ENCODE measurements at places on chromosomes 16 and 17.

GRCh38 chr17:16994631-16995030 is 22.7 kb upstream of the TNFRSF13B start:
- no peak for DNase-seq

DNA sequence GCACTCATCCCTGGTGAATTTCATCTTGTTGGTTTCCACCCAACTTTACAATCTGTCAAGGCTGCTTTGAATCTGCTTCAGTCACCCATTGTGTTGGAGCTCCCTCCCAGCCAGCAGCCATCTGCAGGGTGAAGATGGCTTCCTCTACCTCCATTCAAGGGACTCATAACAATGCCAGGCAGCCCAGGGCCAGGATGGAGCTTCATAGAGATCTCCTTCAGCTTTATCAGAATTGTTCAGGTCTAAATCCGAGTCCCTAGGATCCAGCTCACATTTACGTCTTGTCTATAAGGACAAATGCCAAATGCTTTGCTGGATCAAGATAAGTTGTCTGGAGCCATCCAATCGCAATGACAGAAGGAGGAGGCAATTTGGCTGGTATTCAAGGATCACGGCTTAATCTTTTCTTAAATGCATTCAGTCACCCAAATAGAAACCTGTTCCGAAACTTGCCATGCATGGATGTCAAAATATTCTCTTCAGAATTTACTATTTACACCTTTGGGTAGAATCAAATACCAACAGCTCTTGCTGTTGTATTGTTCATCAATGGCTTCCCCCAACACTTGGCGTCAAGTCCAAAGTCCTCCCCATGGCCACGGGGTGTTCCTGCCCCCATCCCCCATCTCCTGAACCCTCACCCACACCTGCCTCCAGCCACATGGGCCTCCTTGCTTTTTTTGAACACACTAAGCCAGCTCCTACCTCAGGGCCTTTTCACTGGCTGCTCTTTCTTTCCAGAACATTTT is 3.8 kb upstream of the FAM171A2 start:
- no peak for DNase-seq

GRCh38 chr17:75228305-75228704 is 22.8 kb downstream of the NUP85 start:
- no peak for DNase-seq

GRCh38 chr16:77963185-77964044 is 58.9 kb upstream of the CLEC3A start:
- no peak for DNase-seq

GRCh38 chr16:69411064-69411985 is 13.1 kb upstream of the CYB5B start:
- no peak for DNase-seq

- no peak for DNase-seq
These were observed 2.4 kb downstream of the TPPP3 start for GRCh38 chr16:67390816-67391423.

- DNase-seq = no peak
These were observed 709.1 kb downstream of the CDH11 start for GRCh38 chr16:64412578-64413280.

DNA sequence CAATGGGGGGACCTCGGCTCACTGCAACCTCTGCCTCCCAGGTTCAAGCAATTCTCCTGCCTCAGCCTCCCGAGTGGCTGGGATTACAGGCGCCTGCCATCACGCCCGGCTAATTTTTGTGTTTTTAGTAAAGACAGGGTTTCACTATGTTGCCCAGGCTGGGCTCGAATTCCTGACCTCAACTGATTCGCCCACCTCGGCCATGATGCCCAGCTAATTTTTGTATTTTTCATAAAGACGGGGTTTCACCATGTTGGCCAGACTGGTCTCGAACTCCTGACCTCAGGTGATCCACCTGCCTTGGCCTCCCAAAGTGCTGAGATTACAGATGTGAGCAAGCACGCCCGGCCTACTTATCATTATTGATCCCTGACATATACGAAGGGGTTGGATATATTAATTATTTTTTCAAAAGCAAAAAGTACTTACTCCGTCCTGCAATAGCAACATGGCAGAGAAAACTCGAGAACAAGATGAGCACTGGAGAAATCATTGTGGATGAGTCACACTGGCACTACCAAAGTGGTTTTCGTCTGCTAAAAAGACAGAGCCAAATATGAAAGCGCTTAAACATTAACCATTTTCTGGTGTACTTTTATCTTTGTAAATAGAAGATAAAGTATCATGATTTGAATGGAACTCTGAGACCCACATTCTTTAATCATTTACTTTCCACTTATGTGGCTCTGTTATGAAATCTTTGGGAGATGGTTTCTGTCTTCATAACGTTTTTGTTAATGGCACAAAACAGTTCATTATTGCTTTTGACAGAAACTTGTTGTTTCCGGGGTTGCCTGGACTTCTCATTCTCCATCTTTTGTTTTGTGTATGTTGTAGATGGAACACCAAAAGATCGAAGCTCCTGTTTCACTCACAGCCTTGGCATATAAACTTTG is at the start of gene APOH:
TSS of gene APOH (minus strand) at position 529 of the 896 bp plus-strand sequence. CDS start at position 493, 36 bp downstream.
- DNase-seq = no peak

DNA sequence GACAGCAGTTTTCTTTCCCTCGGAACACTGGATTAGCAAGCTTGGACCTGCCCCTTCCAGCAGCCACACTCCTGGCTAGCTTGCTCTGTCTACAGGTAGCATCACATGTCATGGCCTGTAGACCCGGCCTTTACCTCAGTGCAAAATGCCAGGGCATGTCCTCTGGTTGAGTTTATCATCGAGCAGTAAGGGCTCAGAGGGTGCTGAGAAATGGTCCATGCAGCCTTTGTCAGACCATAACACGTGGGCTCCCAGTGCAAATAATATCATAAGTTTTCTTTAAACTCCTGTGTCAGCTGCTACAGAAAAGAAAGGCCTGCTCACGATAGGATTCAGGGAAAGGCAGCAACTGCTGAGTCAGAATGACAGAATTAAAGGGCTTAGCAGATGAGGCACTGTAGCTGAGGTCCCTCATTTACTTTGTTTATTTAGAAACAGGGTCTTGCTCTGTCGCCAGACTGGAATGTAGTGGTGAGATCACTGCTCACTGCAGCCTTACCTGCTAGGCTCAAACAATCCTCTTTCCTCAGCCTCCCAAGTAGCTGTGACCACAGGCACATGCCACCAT is 8.0 kb upstream of the GNA13 start:
- peak; percentile 33 for DNase-seq

- DNase-seq = no peak
These were observed 114.7 kb downstream of the IRX3 start for GRCh38 chr16:54171626-54172537.

DNA sequence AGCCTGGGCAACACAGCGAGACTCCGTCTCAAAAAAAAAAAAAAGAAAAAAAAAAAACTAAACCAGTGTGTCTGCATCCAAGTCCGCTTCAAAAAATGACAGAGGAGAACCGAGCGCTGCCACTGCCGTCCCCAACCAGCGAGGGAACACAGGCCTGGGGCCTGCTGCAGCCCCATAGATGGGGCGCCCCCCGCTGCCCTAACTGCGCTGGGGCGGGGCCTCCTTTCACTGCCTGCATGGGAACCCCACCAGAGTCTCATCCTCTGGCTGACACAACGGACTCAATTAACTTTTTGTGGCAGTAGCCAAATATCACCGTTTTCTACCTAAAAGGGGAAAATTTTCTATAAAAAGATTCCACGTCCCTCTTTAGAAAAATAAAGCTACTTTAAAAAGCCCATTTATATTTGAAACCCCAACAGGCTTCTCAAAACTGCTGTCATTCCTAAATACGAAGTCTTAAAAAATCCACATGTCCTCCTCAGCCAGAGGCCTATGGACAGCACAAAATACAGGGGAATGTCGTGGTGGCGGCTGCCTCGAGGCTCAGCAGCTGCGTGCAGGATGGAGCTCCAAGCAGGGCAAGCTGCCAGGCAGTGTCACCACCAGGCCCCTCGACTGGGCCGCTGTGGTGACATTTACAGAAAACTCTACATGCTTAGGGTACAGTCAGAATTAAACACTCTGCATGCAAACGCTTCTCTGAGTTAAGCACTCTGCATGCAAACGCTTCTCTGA is 30.3 kb downstream of the KLHDC4 start:
- DNase-seq = no peak

DNA sequence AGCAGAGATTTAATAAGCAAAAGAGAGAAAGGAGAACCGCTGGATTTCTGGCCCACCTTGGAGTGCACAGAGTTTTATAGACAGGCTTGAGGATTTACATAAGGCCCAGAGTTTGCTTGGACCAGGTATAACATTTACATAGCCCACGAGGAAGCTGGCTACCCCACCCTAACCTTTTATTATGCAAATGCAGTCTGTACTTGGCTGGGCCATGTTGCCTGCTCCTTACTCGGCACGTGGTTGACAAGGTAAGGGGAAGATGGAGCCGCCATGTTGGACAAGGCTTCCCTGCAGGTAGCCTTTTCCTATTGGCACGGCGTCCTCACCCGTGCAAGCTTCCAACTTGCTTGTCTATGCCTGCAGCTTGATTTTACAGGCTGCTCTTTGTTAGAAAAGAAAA is 35.2 kb upstream of the HS3ST3A1 start:
- DNase-seq = no peak

DNA sequence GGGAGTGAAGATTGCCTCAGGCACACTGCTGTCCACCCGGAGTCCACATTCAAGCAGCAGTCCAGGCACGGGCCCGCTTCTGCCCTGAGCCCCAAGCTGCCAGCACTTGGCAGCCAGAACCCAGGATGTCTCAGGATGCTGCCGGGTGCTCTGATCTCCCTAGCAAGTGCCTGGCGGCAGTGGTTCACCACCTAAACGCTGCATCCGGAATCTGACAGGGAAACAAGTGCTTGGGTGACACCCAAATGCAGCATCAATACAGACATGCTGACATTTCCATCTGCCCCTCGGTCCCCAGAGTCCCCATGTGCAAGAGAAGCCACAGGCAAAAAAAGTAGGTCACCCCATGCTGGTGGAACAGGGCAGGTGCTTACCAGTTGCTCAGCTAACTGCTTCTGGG is 197.1 kb upstream of the RPL38 start:
- no peak for DNase-seq

DNA sequence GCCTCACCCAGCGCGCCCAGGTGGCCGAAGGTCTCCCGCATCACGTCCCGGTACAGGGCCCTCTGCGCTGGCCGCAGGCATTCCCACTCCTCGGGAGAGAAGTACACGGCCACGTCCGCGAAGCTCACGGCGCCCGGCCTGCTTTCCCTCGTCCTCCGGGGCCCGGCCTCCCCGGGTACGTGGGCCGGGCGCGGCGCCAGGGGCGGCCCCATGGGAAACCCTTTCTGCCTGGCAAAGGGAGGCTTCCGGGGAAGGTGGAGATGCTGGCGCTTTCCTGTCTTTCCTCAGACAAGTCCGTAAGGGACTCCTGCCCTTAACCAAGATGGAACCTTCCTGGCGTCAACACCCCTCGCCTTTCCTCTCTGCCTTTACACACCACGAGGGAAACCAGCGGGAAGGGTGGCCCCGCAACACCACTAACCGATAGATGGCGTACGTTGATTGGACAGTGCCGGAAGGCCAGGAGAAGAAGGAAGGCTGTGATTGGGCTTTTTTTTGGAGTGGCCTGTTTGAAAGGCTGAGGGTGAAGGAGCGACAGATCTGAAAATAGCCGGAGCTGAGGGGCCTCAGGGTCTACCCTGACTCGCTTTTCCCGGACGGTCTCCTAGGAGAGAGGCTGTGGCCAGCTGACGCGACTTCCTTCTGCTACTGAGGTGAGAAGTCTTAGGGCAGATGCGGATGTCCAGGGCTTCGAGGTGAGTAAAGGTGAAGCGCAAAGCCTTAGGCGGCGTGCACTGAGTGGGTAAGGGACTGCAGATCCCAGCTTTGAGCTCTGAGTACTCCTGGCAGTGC is at the start of gene ZNF785:
TSS of gene ZNF785 (minus strand) at position 298 of the 792 bp plus-strand sequence. CDS start at position 212, 86 bp downstream.
- DNase-seq = peak; percentile 99

Measured in kidney capillary endothelial cell (primary cell).